ENCODE measurements at places on chromosomes 1 and 21.

- no peak for DNase-seq
These were observed 865 bp upstream of the PTPN22 start for GRCh38 chr1:113872219-113872935.

DNA sequence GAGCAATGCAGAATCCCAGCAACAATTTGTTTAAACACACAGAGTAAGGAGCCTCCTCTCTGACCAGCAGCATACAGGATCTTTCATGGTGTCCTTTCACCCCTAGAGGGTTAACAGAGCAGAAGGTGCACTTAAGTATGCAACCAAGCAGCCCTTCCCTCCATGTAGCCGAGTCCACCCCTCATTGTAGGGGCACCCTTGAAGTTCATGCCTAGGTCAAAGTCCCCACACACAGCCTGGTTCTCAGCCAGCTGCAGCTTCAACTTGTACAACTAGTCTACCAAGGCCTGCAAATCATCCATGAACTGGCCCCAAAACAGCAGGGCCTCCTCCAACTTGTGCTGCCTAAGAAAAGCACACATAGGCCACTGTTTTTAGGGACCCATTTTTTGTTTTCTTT, 7.0 kb upstream of the BMP8B start:
- no peak for DNase-seq

GRCh38 chr1:177848577-177848976, 121.3 kb downstream of the SEC16B start:
- no peak for DNase-seq

GRCh38 chr1:26109229-26110164, 2.1 kb upstream of the PDIK1L start:
- no peak for DNase-seq

GRCh38 chr21:34825948-34826548, 157.3 kb downstream of the CLIC6 start:
- DNase-seq, result no peak

Data from activated CD4-positive, alpha-beta T cell treated with anti-CD3 and anti-CD28 coated beads, Interleukin-2, amount 50 U/mL, for 48 hours (primary cell).